ENCODE measurements at places on chromosomes 4 and X.

GRCh38 chrX:154354516-154354915 is 19.9 kb downstream of the FLNA start:
- DNase-seq: no peak

GRCh38 chr4:101081695-101082369 is 265.5 kb downstream of the PPP3CA start:
- DNase-seq: no peak

- DNase-seq: no peak
These were observed 155.8 kb downstream of the PDGFC start for GRCh38 chr4:156815717-156816359.

DNA sequence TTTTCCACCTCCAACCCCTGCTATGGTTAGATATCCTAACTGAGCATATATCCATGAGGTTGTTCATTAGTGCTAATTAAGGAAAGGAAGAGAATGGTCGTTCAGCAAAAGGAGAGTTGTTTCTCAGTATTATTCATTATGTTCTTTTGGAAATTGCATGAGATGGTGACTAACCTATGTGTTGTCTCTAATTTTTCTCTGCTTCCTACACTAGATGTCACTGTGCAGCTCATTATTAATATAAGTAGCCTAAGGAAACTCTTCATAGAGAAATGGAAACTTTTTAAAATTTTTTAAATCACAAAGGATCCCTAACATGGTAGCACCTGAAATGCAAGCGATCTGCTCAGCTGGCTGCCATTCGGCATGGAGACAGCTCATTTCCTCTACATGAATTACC is 67.7 kb upstream of the FAM9A start:
- DNase-seq: no peak

DNA sequence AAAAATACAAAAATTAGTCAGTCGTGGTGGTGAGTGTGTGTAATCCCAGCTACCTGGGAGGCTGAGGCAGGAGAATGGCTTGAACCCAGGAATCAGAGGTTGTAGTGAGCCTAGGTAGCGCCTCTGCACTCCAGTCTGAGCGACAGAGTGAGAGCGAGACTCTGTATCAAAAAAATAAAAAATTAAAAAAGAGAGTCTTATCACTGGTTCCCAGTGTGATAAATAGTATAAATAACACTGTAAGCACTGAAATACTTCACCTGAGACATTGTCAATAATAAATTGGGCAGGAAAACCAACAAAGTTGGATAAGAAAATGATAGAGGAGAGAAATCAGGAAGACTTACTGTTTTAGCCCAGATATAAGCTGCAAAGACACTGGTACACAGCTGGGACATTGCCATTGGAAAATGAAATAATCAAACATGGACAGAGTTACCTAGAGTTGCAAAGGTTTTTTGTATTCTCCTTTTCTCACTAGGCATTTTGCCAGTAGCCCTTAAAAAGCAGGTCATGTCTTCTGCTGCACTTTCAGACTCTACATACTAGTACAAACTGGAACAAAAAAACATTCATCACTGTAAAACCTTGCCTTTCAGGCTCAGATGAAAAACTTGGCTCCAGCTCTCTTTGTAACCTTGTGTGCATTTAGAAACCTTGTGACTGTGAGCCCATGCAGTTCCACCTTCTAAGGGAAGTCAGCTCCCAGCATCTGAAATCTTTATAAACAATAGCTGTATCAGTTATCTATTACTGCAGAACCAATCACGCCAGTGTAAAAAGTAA is 55.0 kb upstream of the PPP1R2C start:
- no peak for DNase-seq

GRCh38 chrX:118825227-118825626 is 1.6 kb downstream of the ZCCHC12 start:
- DNase-seq: no peak

- DNase-seq: no peak
These were observed 203.0 kb downstream of the BMPR1B start for GRCh38 chr4:94960708-94961107.

DNA sequence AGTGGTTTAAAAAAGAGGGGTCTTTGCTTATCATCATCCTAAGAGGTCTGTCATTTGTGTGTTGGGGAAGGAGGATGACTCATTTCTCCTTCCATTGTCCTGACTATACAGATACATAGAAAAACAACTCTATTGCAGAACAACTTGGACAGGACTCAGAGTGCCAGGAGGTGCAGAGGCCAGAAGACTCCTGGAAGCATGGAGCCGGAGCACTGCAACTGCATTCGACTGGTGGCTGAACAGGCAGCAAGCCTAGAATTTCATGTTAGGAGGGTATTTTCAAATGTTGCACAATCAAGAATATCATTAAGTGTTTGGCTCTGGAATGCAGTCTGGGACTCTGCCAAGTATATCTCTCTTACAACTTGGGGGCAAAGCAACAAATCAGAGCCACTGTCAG is 35.0 kb upstream of the MAML3 start:
- no peak for DNase-seq

DNA sequence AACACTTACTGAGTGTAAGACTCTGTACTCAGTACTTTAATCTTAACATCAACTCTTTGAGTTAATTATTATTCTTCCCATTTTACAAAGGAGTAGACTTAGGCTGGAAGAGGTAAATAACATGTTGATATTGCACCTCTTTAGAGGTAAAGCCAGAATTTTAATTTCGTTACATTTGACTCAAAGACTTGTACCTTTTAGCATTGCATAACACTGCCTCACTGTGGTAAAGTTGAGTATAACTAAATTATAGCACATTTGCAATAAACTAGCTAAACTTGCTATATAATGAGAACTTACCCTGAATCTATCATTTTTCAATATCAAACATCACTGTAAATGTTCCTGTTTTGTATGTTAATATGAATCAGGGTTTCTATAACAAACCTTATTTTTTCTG is 218.5 kb downstream of the PRR32 start:
- DNase-seq: no peak

GRCh38 chrX:122788216-122788615 is 395.9 kb upstream of the GRIA3 start:
- no peak for DNase-seq

DNA sequence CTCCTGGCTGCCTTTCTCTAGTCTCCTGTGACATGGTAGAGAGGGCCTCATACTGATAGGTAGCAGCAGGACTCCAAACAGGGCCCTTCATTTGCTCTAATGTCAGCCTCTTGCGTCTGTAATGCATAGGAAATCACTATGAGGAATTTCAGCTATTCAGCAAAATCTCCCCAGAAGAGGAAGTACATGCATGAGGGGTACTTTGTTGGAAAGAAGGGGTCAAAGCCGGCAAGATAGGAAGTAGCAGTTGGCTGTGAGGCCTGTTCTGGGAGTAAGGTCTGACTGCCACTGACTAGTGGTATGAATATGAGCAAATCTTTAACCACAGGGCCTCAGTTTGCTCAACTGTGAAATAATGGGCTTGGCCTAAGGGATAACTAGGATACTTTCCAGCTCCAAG is 283.2 kb downstream of the ARHGAP10 start:
- DNase-seq: no peak

GRCh38 chr4:184328022-184328736 is 110.5 kb upstream of the ENPP6 start:
- DNase-seq: no peak

- DNase-seq: no peak
These were observed 30.2 kb upstream of the GRIA3 start for GRCh38 chrX:123153846-123154335.

DNA sequence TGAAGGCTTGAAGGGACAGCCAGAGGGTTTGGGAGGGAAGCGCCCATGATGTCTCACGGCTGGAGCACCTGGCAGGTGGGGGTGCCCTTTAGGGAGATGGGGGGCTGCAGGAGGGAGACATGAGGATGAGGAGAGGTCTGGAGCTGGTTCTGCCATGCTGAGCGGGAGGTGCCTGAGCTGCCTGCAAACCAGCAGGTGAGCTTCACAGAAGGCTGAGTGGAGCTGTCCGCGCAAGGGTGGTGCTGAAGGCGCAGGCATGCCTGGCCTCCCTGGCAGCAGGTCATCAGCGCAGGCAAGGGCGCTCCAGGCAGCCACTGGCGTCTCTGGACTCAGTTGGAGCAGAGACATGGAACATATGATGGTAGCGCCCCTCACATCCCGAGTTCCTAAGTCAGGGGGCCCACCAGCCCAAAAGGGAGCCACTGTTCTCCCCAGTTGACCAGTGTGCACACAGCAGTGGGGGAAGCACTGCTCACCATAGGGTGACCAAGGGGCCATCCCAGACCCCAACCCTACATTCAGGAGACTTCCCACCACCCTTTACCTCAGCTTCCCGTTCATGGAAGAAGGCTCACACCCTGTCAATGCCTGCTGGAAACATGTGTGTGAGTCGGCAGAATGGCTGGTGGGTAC is 25.8 kb downstream of the ADRA2C start:
- DNase-seq: no peak

- DNase-seq: no peak
These were observed 66.1 kb downstream of the SORBS2 start for GRCh38 chr4:185745891-185746290.

GRCh38 chr4:7924570-7924969 is 15.1 kb downstream of the AFAP1 start:
- no peak for DNase-seq

- DNase-seq: no peak
These were observed 70.4 kb downstream of the LDB2 start for GRCh38 chr4:16827794-16828724.

- DNase-seq: no peak
These were observed 127.1 kb downstream of the CFAP299 start for GRCh38 chr4:80462621-80463091.

GRCh38 chr4:48904541-48905142 is 1.9 kb downstream of the OCIAD2 start:
- no peak for DNase-seq

DNA sequence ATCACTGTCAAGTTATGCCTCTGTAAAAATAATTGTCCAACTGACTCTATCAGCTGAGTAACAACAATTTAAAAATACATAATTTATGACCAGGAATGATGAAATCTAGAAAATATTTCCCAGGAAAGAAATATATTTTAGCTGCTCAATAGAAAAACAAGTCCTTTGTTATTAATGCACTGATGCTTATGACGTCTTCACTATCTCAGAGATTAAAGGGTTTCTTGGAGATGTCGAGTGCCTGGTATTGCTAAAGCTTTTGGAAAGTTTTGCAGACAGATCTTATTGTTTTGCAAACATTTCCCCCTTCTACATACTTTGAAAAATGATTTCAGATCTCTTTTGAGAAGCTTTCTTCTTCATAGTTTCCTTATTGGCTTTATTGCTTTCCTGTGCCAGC is 154.6 kb upstream of the RPS6KA3 start:
- no peak for DNase-seq

- no peak for DNase-seq
These were observed 28.4 kb upstream of the NDST3 start for GRCh38 chr4:118005883-118006282.

DNA sequence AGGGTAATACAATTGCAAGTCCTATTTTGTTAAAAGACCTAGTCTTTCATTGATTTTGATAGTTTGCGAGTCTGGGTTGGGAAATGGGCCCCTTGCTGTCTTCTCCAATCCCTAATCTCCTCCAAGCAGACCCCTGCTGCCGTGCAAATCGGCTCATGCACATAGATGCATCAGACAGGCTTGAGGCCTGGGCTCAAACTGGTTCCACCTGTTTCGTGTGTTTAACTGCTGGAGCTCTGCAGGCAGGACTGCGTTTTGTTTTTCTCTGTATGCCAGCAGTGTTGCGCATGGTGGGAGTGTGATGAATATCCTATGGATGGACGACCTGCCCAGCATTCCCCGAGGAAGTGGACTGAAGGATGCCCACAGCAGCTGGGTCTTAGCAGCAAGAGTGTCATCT is 133.9 kb downstream of the PDGFRA start:
- no peak for DNase-seq

GRCh38 chr4:74109116-74109869 is 10.3 kb upstream of the CXCL2 start:
- DNase-seq: no peak

DNA sequence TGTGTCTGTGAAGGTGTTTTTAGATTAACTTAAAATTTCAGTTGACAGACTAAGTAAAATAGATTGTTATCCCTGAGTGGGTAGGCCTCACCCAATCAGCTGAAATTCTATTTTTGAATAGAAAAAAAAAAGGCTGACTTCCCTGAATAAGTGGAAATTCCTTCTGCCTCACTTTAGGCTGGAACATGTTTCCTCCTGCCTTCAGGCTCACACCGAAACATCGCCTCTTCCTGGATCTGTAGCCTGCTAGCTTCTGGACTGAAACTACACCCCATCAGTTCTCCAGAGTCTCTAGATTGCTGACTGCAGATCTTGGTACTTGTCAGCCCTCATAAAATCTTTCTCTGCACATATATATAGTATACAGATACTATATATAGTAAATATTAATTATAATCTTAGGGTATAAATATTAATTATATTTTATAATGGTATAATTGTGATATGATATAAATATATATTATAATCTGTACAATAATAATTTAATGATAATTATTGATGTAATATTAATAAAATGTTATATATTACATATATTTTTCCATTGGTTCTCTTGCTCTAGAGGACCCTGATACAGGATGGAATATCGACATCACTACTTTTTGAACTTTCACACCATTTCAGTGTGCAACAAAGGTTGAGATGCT is 13.7 kb upstream of the SLIT2 start:
- DNase-seq: no peak

DNA sequence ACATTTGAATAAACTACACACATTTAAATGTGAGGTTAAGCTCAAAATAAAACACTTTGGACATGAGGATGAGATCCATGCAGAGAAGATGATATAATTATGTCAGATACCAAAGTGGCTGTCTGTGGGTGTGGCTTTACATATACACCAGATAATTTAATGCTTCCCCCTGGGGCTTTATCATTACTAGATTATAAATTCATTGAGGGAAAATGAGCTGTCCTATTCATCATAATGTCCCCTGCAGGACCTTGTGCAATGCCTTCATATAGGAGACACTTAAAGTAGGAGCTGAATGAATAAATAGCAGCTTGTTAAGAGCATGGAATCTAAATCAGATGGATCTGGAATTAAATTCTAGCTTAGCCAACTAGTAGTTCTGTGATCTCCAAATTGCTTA is 49.7 kb downstream of the OTC start:
- no peak for DNase-seq

GRCh38 chr4:173293663-173294062 is 40.5 kb downstream of the HMGB2 start:
- no peak for DNase-seq

- no peak for DNase-seq
These were observed 715 bp downstream of the ZMAT1 start for GRCh38 chrX:101931136-101931487.

GRCh38 chr4:865121-865465 is 39.2 kb upstream of the CPLX1 start:
- no peak for DNase-seq

- no peak for DNase-seq
These were observed 41.3 kb upstream of the IGFBP7 start for GRCh38 chr4:57151481-57151880.

DNA sequence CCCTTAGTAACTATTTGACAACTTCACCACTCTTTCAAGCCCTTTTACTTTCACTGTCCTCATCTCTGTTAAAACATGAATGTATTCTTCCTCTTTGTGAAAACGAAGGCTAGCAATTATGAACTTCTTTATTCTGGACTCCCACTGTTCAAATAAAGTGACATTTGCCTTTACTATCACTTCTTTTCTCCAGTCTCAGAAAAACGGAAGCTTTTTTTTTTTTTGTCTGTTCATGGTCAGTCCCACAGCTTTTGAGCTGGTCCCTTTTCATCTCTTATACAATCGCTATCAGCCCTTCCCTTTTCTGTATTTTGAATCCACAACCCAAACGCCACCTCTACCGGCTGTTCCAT is 327.7 kb downstream of the DKK2 start:
- DNase-seq: no peak

GRCh38 chr4:186701273-186701672 is 22.4 kb downstream of the FAT1 start:
- DNase-seq: no peak

- DNase-seq: no peak
These were observed 291.7 kb downstream of the PACRGL start for GRCh38 chr4:20992002-20992401.

Measured in stimulated activated CD8-positive, alpha-beta memory T cell treated with anti-CD3 and anti-CD28 coated beads, Interleukin-4, amount 100 ng/mL, for 24 hours (primary cell).